NCI-H460 (cell line): ENCODE measurements at places on chromosomes 3 and 15.

- DNase-seq, result no peak
Observed at GRCh38 chr15:99165956-99166689, 61.2 kb downstream of the SYNM start.

DNA sequence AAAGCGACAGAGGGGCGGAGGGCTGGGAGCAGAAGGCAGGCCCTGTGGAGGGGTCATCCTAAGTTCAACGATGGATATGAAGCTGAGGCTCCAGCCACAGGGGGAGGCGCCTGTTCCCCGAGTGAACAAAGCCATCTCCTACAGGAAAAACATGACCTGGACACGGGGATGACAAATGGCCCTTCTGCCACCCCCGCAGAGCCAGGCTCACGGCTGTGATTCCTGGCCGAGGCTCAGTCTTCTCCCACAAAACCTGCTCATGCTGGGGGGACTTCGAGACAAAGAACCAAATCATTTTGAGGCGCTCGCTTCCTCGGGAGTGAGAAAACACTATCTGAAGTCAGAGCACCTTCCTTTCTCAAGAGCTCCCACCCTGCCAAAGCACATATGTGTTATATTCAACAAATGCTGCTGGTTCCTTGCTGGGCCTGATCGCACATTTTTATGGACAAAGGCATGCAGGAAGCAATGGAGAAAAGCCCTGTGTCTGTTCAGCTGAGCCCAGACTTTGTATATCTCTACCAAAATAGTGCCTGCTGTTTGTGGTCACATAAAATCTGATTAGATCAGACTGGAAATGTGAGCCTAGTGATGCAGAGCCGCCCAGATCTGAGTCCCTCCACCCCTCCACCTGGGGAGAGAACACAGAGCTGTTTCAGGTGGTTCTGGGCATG lies 5.6 kb downstream of the RBP1 start:
- DNase-seq, result no peak

GRCh38 chr3:51703068-51703760 lies 3.7 kb upstream of the GRM2 start:
- DNase-seq, result no peak

- DNase-seq, result no peak
Observed at GRCh38 chr15:71106802-71107500, 8.3 kb upstream of the THSD4 start.

- DNase-seq, result no peak
Observed at GRCh38 chr3:136750897-136751315, 1.3 kb downstream of the STAG1 start.

- DNase-seq, result no peak
Observed at GRCh38 chr3:25854635-25855034, 64.7 kb downstream of the OXSM start.
